ENCODE measurements at places on chromosomes 11 and 22. TPM values are rescaled to one million over a fixed set of nuclear protein-coding genes. Genes with fewer than 3 reads are reported as not detected.

Gene PHLDB1
- 419 TPM for total RNA-seq

Gene FGF19
- total RNA-seq: not detected

- DNase-seq: no peak
Measured at GRCh38 chr11:111460340-111460739, 51.8 kb downstream of the BTG4 start.

DNA sequence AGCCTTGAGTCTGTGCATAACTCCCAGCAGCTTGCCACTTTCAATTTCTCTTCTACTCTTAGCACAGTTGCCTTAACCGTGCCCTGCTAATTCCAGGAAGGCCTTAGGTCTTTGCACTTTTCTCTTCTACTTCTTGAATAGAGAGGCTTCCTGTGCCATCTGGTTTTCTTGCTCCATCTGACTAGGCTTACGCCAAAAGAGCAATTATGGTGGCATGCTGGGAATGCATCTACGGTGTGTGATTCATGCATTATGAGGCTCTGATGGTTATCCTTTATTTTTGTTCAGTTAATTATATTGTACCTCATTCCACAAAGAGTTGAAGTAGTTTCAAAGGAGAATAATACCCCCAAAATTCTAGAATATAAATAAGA lies 29.4 kb downstream of the SIK2 start:
- DNase-seq: no peak

GRCh38 chr22:47927648-47928210 lies 1165.3 kb downstream of the TBC1D22A start:
- no peak for DNase-seq

DNA sequence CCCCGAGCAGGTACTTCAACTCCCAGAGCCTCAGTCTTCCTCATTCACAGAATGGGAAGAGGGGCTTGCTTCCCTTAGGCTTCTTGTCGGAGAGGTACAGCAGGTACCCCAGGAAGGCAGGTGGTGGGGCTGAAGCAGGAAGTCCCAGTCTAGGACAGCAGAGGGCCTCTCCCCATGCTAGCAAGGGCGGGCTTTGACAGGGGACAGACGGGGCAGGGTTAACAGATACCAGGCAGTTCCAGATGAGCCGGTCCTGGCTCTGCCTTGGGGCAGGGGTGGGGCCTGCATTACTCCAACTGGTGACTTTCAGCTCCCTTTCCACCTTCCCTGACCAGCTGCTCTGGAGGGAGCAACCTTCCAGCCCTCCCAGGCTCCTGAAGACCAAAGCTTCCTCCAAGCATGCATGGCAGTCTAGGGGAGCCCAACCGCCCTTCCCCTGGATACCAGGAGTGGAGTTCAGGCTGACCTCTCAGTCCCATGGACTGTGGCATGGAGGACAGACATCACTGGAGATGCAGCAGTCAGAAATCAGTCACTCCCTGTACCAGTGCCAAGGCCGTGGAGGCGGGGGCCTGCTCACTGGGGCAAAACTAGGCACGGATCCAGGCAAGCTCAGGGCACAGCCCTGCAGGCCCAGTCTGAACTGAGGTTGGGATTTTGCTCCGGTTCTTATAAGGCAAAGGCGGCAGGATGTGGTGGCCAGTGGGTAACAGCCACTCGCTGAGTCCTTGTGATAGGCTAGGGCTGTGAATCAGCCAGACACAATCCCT lies 60.5 kb downstream of the NAT10 start:
- no peak for DNase-seq

DNA sequence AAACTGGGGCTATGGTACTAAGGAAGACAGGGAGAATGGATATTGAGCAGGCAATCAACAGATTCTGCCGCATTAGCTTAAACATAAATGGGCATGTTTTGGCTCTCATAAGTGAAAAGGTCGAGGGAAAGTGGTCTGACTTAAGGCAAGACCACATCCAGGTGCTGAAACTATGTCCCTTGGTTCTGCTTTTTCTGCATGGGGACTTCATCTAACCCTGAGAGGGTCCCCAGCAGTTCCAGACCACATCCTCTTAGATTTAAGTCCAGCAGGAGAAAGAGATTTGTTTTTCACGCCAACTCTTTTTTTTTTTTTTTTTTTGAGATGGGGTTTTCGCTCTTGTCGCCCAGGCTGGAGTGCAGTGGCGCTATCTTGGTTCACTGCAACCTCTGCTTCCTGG lies 5.5 kb downstream of the RPS6KA4 start:
- no peak for DNase-seq

GRCh38 chr11:83895516-83895915 lies 609.3 kb upstream of the CCDC90B start:
- no peak for DNase-seq

GRCh38 chr11:127890030-127890615 lies 697.2 kb downstream of the ETS1 start:
- no peak for DNase-seq

DNA sequence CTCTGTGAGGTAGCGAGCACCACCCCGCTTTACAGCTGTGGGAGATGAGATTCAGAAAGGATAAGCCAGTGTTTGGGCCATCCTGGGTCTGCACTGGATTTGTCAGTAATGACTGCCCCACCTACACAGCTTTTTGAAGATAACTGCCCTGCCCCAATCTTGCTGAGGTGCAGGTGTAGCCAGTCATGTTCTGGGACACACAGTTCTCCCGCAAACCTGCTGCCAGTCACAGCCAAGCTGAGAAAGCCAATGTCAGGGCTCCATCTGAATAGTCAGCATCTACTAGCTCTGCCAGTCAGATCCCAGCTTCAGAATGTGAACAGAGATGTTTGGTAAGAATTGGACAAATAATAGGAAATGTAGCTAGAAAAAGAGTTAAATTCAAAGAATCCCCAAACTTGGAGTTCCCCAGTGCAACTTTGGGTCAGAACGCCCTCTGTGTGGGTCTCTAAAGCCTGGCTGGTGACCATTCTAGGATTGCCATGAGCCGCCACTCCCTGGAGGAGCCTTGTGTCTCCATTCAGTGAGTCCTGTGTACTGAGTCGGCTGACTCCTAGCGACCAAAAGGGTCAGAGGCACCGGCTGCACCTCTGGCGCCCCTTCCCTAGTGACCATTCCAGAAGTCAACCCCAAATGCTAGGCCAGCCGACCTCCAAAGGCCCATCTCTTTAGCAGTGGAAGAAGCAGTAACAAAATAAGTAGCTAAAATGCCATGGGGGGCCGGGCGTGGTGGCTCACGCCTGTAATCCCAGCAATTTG lies 2.4 kb upstream of the MB start:
- no peak for DNase-seq

Data from sciatic nerve (tissue), 2 donors.